ENCODE measurements at places on chromosomes 3 and 15.

GRCh38 chr3:138600100-138600745, 6.2 kb upstream of the CEP70 start:
- no peak for DNase-seq

DNA sequence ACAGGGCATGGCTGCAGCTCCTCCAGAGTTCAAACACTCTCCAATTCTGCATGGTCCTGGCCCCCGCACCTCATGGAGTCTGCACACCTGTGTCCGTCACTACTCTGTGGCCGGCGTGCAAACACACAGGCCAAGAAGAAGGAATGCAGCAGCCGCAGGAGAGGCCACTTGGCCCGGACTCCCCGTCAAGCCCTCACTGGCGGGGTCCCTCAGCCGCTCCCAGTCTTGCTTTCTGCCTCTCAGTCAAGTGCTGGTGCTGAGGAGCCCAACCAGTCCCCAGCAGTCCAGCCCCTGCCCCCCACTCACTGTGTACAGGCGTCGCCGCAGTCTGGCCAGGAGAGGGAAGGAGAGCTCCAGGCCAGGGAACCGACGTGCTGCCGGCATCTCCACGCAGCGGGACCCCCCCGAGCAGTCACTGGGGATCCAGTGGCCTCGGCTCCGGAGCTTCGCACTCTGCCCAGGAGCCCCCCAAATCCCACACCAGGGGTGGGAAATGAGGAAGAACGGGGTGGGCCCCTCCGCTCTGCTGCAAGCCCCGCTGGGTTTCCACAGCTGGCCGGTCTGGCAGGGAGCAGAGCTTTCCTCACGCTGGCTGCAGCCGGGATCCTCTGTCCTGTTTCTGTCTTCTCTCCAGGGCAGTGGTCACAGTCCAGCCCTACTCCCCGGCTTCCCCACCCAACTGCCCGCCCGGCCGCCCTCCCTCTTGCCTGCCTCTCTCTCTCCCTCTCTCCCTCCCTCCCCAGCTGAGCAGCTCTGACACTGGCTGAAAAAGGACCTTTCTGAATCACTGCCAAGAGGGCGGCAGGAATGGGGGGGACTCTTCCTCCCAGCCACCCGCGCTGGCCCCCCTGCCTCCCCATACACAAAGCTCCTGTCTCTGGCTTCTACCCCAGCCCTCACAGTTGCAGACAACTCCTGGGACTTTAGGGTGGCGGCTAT, 16.0 kb downstream of the TNK2 start:
- DNase-seq, result no peak

- DNase-seq, result no peak
These were observed 136.9 kb downstream of the FRMD5 start for GRCh38 chr15:44058126-44058525.

- DNase-seq, result no peak
These were observed 285.5 kb downstream of the NTRK3 start for GRCh38 chr15:87971076-87971475.

- no peak for DNase-seq
These were observed 1.1 kb downstream of the HHATL start for GRCh38 chr3:42701371-42702065.

DNA sequence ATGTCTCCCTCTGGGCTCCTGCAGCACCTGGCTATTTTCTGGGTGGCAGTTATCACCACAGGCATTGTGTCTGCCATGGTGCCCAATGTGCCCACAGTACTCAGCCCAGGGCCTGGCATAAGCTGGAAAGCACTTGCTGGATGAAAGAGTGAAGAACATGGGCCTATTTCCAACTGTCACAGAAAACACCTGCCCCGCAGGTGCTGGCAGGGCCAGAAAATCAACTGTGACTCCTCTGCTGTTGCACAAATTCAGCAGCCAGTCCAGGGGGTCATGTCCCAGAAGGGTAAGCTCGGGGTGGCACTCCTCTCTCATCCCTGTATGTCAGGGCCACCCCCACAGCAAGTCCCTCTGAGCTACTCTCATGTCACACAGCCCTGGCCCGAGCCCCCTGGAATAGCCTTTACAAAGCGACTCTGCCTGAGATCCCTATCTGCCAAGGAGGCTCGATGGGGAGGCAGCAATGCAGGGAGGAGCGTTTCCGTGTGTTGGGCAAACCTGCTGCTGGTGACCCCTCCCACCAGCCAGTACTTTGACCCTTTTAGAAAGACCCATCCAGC, 16.9 kb downstream of the ITIH3 start:
- no peak for DNase-seq

GRCh38 chr15:99014803-99015697, 7.5 kb upstream of the PGPEP1L start:
- DNase-seq, result no peak

- DNase-seq, result no peak
These were observed 3.6 kb downstream of the GNAT1 start for GRCh38 chr3:50194903-50195500.

GRCh38 chr3:139280027-139280671, 63.7 kb upstream of the MRPS22 start:
- no peak for DNase-seq

DNA sequence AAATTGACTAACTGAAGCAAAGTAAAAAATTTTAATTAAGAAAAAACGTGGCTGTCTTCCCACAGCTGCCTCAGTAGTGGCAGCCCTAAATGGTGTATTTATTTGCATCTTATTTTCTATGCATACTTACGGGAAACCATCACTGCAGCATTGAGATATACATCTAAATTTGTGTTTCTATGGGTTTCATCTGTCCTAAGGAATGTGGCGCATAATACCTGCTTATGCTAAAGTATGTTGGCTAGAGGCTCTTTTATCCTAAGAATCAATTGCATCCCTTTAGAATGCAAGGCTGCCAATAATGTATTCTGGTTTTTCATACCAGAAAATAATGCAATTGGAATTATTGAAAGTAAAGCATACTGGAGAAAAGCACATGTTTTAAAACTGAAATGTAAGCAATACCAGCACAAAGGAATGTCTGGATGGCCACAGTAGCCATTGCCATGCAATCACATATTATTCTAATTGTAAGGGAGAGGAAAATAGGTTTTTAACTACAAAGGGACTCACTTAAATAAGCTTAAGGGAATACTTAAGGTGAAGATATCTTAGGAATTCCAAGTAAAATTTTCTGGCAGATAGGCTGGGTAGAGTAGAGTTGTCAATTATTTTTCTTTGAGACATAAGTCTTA, 834.5 kb upstream of the NECTIN3 start:
- DNase-seq, result no peak

GRCh38 chr3:46681856-46682540, 11.5 kb downstream of the ALS2CL start:
- DNase-seq, result no peak
